Activated gamma-delta T cell (primary cell): ENCODE measurements at places on chromosomes 4 and X.

- no peak for DNase-seq
These were observed 750 bp downstream of the ARMCX5 start for GRCh38 chrX:102599951-102600579.

GRCh38 chr4:4408576-4409335 is 21.9 kb downstream of the NSG1 start:
- no peak for DNase-seq

- DNase-seq: no peak
These were observed 142.3 kb downstream of the PCDH18 start for GRCh38 chr4:137389911-137390520.

GRCh38 chr4:113878668-113879067 is 100.8 kb downstream of the ARSJ start:
- no peak for DNase-seq

DNA sequence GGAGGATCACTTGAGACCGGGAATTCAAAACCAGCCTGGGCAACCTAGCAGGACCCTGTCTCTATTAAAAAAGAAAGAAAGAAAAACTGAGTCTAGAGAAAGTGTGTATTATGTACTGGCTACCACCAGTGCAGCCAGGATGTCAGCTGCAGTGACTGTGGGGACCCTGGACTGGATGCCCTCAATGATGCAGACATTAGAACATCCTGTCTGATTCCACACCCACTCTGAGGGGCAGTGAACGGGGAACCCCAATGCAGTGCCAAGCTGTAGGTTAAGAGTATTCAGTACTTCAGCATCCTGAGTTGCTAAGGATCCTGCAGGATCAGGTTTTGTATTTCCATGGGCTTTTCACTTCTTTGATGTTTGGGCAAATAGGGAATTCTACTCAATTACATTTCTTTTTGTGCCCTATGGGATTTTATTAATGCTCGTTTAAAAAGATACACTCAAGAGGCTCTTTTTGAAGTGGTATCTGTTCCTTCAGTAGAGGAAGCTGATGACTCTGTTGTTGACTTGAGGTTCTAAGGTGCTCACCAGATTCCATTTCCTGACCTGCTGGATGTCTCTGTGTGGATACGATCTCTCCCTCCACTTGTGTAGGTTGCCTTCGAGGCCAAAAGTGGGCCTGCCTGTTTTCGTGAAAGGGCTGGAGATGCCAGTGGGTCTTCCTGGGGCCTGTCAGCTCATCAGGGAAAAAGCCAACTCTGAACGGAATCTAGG is 85.9 kb upstream of the CLCN4 start:
- DNase-seq: no peak

DNA sequence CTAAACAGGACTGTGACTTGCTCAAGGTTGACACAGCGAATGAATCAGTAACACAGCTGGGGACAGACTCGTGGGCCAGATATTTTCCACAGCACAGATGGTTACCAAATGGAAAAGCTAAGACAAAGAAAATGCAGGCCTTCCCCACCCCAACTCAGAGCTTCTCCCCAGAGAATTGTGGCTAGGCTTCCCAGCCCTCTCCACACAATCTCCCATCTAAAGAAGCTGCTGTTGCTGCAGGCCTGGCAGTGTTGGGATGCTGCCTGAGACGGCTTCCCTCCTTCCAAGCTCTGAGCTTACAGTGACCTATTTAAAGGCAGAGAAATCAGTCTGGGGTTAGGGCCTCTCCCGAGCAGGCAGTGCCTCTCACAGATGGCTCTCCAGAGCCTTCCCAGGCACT is 46.5 kb upstream of the PGRMC1 start:
- DNase-seq: no peak

DNA sequence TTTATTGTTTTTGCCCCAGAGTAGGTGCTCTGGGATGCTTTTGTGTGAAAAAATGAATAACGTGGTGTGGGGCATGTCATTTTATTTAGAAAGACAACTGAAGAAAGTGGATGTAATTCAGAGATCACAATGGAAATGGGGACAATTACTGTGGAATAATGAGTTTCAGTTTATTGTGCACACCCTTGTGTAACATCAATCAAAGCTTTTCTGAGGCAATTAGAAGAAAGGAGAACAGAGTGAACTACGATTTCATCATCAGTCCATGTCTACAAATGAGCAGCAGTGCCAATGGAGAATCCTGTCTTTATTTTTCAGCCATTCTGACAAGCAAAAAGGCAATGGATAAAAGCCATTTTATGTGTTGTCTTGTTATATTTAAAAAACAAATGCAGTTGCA is 339.2 kb downstream of the TMA16 start:
- DNase-seq: no peak

DNA sequence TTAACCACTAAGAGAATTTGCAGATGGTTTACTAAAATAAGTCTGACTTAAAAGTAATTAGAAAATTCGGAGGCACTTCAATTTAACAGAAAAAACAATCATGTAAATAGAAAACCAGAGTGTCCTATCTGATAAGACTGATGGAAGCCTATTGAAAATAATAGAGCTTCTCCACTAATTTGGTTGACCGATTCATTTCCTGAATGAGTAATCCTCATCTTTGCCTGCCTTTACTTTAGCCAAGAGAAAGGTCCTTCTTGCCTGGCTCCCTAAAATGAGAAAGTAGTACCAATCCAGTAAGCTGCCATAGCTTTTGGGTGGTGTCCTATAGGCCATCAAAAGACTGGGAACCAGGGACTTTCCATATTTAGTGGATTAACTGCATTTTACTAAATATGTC is 48.4 kb downstream of the KCNIP4 start:
- DNase-seq: no peak

GRCh38 chr4:48958582-48958981 is 27.5 kb upstream of the CWH43 start:
- DNase-seq: no peak

GRCh38 chr4:79687006-79687405 is 279.0 kb upstream of the GK2 start:
- no peak for DNase-seq

DNA sequence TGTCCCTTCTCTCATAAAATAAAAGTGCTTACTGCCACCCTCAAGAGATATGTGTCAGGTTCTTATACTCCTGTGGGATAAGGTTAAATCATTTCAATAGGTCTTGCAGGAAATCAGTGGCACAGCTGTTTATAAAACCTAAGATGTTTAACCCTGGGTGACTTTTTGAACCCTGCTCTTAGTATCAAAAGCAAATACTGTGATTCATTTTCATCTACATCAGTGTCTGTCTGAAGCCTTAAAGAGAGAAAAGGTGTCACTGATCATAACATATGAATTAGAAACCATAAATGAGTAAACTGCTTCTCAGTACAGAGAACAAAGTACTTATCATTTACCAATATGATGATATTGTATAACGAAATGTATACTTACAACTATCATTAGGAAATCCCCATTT is 59.0 kb downstream of the CCSER1 start:
- no peak for DNase-seq

DNA sequence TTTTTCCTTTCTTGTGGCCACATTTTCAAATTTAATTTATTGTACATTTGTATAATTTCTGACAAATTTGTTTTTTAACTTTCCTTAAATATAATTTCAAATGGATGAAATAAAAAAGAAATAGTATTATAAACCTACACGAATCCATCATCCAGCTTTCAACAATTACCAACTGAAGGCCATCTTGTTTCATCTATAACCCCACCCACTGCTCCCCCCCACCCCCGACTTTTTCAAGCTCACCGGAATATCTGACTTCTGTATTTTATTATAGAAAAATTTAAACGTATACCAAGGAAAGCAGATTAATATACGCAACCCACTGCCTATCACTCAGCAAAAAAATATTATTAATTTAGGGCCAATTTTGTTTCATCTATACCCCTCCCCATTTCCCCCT is 1.1 kb downstream of the MORF4L2 start:
- DNase-seq: no peak

- DNase-seq: no peak
These were observed 93.2 kb upstream of the ATP8A1 start for GRCh38 chr4:42750091-42750490.

DNA sequence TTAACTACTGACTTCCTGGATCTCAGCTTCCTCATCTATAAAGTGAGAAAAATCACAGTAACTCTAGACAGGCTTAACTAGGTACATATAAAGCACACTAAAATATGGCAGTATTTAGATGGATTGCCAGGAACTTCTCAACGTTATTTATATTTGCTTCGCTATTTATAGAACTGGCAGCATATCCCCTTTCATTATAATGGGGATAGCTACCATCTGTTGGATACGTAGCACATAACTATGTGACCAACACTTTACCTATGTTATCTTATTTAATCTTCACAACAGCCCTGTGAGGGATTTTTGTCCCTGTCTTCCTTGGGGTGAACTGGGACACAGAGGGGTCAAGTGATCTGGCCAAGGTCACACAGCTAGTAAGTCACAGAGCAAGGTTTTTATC is 64.6 kb downstream of the ENPEP start:
- DNase-seq: no peak

DNA sequence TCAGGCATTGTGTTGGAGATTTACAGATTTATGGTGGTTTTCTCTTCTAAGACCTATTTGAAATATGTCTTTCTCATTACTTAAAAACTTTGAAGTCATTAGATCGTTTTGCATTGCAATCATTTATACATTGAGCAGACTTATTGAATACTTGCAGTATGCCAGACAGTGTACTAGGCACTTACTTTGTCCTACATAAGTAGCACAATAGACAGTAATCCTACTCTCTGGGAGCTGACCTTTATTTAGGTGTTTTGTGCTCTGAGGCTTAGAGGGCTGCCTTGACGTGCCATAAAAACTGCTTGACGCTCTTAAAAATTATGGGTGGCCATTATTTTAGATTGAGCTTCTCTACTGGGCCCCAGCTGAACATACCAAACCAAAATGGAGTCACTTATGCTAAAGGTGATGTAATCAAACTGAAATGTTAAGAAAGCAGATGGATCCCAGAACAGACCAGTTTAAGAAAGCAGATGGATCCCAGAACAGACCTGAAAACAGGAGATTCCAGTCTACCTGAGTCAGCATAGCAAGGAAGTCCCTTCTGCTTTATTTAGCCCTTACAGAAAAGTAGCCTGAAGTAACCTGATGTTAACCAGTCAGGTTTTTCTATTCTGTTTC is 42.4 kb downstream of the PTTG2 start:
- DNase-seq: no peak

DNA sequence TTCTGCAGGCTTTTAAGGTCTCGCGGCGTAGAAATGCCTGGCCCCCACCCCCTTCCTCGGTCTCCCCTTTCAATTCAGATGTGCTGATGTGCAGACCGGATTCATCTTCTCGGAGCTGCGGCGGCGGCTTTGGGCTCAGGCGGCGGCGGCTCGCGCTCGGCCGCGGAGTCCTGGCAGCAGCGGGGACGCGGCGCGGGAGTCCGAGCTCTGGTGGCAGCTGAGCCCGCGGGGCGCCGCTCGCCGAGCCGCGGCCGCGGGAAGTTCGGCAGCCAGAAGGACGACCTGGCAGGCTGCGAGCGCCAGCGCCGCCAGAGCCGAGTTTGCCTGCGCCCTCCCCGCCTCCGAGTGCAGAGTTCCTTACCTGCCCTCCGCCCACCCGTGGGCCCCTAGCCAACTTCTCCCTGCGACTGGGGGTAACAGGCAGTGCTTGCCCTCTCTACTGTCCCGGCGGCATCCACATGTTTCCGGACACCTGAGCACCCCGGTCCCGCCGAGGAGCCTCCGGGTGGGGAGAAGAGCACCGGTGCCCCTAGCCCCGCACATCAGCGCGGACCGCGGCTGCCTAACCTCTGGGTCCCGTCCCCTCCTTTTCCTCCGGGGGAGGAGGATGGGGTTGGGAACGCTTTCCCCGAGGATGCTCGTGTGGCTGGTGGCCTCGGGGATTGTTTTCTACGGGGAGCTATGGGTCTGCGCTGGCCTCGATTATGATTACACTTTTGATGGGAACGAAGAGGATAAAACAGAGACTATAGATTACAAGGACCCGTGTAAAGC is 448 bp downstream of the TLL1 start:
- DNase-seq: no peak

- DNase-seq: no peak
These were observed 52.4 kb upstream of the GUCY1A1 start for GRCh38 chr4:155614111-155614762.
